Activated T-cell treated with anti-CD3 and anti-CD28 coated beads, Interleukin-2, amount 50 U/mL, for 1 hour (primary cell): ENCODE measurements at places on chromosomes 3 and 15.

DNA sequence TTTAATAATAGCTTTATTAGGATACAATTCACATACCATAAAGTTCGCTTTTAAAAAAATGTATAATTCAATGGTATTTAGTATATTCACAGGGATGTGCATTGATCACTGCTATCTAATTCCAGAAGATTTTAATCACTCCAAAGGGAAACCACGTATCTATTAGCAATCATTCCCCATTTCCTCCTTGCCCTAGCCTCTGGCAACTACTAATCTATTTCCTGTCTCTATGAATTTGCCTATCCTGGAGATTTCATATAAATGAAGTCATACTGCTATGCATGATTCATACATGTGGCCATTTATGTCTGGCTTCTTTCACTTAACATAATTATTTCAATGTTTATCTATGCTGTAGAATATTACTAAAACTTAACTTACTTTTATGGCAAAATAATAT, 32.0 kb upstream of the CASR start:
- no peak for DNase-seq

DNA sequence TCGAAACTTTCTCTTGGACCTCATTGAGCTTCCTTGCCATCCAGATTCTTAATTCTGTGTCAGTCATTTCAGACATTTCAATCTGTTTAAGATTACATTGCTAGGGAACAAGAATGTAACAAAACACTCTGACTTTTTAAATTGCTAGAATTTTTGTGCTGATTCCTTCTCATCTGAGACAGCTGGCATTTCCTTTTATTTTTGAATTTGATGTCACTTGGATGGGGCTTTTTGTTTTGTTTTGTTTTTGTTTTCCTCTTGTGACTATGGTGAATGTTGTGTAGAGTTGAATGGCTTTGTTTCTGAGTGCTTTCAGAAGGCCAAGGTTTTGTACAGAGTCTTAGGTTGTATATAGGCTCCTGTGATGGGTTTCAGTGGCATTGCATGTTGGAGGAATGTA, 1129.3 kb downstream of the NAALADL2 start:
- no peak for DNase-seq

- DNase-seq, result no peak
These were observed 19.6 kb upstream of the CSPG4 start for GRCh38 chr15:75732177-75732808.

DNA sequence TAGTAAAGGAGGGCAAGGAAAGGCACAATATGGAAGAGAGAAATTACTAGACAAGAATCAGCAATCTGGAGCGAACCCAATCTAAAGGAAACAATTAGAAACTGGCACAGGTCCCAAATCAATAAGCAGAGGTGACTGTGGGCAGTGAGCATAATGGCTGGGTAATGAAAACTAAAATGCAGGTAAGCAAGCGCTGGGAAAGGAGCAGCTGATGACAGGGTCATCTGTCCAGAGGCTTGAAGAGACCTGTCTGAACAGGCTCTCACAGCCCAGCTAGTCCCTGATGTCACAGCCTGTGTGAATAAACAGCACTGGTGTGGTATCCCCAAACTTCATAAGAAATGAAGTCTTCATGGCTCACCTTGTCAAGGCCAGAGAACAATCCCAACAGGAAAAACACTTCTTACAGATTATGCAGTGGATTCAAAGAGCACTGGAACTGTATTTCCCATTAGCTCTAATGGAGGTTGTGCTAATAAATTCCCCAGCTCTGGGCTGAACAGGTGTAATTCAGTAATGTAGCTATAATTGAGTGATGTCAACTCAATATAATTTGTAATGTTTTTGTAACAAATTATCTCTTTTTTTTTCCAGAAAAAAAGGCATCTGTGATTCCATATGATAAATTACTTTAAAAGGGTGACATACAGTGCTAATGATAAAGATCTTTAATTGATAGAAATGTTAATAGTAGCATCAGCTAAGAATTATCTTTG, 197.3 kb downstream of the FHIT start:
- DNase-seq, result no peak

- DNase-seq, result no peak
These were observed 345.6 kb upstream of the PROK2 start for GRCh38 chr3:72130565-72130964.

- no peak for DNase-seq
These were observed 182.4 kb downstream of the CBLB start for GRCh38 chr3:105686278-105686897.
